ENCODE measurements at places on chromosomes 3 and 15.

GRCh38 chr3:16249336-16249735 is 15.4 kb downstream of the DPH3 start:
- peak; percentile 67 for DNase-seq

GRCh38 chr3:68943753-68944500 is 11.6 kb upstream of the TAFA4 start:
- DNase-seq, result no peak

GRCh38 chr15:66864871-66865281 is 162.8 kb downstream of the SMAD6 start:
- DNase-seq, result no peak

DNA sequence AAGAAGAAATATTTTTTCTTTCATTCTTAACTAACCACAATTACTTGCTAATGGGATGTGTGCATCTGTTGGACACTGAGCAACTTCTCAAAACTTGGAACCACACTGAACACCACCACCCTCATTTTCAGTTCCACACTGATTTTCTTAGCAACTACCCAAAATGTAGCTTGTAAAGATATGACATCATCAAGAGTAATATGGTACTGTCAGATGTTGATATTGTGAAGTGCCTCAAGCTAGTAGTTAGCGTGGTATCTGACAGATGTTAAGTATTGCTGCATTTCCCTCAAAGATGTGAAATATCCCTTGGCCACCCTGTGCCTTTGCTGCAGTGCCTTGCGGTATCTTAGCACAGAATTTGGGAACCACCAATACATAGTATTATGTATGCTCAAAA is 9.3 kb downstream of the RFTN1 start:
- DNase-seq, result no peak

- peak; percentile 36 for DNase-seq
These were observed 17.5 kb upstream of the BCHE start for GRCh38 chr3:165854696-165855095.

DNA sequence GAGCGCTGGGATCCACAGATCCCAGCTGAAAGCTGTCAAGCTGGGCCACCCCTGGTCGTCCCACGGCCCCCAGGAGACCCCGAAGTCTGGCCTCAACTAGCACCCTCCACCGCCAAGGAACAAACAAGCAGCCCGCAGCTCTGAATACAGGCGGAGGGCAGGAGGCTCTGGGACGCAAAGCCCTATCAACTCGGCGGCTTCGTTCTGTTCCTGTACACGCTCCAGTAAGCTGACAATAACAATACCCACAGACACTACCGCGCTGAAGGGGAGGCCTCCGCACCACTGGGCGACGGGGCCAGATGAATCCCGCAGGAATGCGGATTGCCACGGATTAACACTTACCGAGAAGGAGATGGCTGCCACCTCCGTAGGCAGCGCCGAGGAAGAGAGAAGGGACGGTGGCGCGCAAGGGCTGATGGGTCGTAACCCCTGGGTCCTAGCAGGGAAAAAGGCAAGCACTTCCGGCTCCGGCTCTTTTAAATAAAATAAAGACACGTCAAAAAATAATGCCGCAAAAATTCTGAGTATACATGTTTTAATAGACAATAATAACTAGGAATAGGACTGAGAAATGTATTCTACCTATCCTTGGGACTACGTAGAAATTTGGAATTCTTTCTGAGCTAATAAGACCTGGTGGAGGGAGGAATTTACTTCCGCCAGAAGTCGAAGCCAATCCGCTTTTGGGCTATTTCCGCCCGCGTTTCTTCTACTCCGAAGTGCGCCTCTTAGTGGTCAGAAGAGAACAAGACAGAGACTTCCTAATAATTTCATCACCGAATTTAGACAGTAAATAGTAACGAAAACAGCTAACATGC is at the start of gene RPL32:
RPL32 (minus strand) TSS at position 417 of the 821 bp plus-strand sequence. CDS start 1,328 bp downstream, outside the sequence.
- peak; percentile 98 for DNase-seq

GRCh38 chr3:115616461-115616860 is 6.8 kb upstream of the GAP43 start:
- DNase-seq, result no peak

- DNase-seq, result peak; percentile 94
These were observed 113.6 kb upstream of the TPM1 start for GRCh38 chr15:62929000-62929357.

- no peak for DNase-seq
These were observed 118.1 kb upstream of the MEIS2 start for GRCh38 chr15:37218351-37218916.

- DNase-seq, result peak; percentile 39
These were observed 35.4 kb upstream of the TSC22D2 start for GRCh38 chr3:150372722-150373121.

GRCh38 chr15:101542306-101543025 is 53.0 kb upstream of the PCSK6 start:
- no peak for DNase-seq

- no peak for DNase-seq
These were observed 389.3 kb downstream of the TBL1XR1 start for GRCh38 chr3:176807938-176808337.

GRCh38 chr3:139122612-139123011 is 77.9 kb upstream of the PRR23C start:
- no peak for DNase-seq

DNA sequence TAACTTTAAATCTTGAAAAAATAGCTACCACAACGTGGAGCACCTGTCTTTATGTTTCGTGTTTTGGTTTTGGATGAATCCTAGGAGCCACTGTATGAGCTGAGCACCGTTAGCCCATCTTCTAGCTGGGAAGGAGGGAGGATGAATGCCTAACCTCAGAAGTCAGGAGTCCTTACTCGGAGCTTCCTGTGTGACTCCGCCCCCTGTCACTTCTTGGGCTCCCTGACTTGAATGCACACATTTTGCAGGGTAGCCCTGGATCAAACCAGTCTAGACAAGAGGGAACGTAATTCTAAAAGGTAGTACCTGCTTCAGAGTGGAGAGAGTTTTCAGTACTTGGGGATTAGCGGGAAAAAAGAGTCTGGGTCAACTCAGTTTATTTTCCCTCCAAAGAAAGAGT is 5.3 kb downstream of the GABRA5 start:
- DNase-seq, result no peak

- no peak for DNase-seq
These were observed 119.0 kb upstream of the CBLB start for GRCh38 chr3:105987809-105988208.

DNA sequence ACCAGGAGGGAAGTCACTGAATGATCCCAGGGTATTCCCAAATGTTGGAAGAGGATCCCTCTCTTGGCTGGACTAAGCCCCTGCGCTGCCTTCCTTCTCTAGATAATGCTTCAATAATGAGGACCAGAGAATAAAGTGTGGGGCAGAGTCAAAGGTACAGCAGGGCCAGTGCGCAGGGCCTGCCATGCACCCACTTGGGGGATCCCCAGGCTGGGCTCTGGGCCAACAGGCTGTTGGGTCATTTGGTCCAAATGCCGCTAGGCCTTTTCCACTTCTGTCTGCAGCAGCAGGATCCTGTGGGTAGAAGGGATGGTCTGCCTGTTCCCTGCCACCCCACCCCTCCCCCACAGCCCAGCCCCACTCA is 5.7 kb upstream of the CLK3 start:
- DNase-seq, result no peak

GRCh38 chr15:32671339-32672325 is 30.1 kb downstream of the SCG5 start:
- peak; percentile 92 for DNase-seq

DNA sequence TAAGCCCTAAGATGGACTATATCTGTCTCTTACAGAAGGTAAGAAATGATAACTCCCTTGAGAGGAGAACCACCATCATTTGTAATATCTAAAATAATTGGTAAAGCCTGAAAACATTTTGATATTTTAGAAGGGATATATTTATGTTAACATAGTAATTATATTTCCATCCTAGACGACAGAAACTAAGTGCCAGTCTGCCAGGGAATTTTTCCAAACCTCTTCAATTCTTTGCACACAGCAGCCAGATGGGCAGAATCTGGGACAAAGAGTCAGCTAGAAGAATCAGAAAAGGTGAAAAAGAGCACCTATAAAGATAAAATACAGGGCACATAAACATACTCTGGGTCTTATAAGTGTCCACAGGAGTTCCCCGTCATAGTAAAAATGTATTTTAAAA is 70.0 kb upstream of the CBLB start:
- DNase-seq, result no peak

DNA sequence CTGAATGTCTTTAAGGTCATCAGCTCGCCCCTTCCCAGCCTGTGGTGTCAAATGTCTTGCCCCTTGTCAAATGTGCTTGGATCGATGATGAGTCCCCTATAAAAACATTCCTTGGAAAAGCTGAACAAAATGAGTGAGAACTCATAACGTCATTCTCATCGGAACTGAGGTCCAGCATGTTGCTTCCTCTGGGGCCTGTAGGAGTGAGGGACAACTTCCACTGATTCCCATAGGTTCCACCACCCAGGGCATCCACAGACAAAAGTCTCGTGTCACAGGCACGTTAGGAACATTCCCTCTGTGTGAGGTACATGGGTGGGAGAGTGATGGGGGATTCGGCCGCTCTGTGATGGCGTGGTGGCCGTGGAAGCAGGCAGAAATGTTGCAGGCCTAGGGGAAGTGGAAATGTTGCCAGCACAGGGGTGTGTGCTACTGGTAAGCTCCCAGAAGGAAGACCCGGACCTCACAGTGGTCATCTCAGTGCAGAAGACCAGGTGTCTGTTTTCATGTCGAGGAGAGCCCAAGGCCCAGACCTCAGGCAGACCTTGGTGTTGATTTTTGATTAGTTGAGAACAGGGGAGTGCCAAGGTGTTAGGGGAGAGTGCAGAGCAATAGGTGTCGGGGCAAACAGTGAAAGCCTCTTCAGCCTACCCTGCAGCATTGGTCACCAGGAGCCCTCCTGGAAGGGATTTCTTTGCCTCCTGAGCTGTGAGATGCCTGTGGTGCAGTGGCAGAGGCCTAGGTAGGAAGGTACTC is 96.8 kb downstream of the SNRPN start:
- no peak for DNase-seq

- DNase-seq, result peak; percentile 7
These were observed 66.2 kb downstream of the FOXP1 start for GRCh38 chr3:71517271-71517791.

- DNase-seq, result no peak
These were observed 23.3 kb downstream of the KLHL18 start for GRCh38 chr3:47306022-47306421.

- peak; percentile 34 for DNase-seq
These were observed 209.5 kb downstream of the EBLN2 start for GRCh38 chr3:73270839-73271483.

GRCh38 chr3:105364128-105364527 is 2.6 kb upstream of the ALCAM start:
- DNase-seq, result peak; percentile 48

DNA sequence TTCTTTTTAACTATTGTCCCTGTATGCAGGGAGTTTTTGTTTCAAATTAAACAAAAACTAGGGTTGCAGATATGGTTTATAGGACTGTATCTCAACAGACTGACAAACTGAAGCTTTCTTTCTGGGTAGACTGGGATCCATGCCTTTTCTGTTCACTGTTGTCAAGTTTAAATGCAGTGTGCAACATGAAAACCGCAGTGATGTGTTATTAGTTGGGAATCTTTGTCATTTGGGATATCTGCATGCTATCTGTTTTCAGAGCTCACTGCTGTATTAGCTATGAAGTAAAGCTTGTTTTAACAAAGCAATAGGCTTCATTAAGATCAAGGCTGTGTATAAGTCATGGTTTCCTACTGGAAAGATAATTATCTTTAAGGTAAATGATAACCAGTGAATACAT is 21.4 kb upstream of the MCF2L2 start:
- no peak for DNase-seq

GRCh38 chr15:45333550-45333949 is 44.8 kb downstream of the GATM start:
- peak; percentile 16 for DNase-seq

GRCh38 chr15:83658430-83659416 is 4.8 kb downstream of the ADAMTSL3 start:
- no peak for DNase-seq

GRCh38 chr3:48623851-48624547 is 2.4 kb upstream of the TMEM89 start:
- DNase-seq, result no peak

- DNase-seq, result peak; percentile 11
These were observed 19.0 kb downstream of the AGTR1 start for GRCh38 chr3:148716657-148717056.

DNA sequence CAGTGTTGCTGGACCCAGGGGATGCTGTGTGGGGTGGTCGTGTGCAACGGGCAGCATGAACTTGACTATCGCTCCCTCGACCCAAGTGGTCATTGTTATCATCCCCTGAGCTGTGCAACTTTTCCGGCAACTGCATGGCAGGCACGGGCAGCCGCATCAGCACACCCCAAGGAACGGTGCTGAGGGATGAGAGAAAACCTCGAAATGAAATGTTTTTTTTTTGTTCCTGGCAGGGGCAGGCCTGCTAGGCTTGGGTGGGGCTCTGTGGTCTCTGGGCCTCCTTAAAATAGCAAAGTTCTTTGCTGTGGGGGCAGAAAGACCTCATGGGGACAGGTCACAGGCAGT is 51.4 kb downstream of the CORO2B start:
- DNase-seq, result no peak

DNA sequence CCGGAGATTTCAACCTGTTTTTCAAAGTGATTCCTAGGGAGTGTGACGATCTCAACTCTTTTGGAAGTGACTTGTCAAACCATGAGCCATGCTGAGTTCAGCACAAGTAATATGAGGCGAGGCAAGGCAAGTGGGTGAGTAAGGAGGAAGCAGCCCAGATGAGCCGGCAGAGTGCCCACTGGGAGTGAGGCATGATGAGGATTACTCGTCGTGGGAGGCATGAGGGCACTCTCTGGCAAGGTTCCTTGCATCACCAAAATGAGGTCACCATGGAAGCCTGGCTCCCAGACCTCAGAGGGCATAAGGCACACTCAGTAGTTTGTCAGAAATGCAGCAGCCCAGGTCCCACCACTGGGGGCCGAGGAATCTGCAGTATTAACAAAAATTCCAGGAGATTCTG is 636.1 kb downstream of the MAGI1 start:
- peak; percentile 99 for DNase-seq

DNA sequence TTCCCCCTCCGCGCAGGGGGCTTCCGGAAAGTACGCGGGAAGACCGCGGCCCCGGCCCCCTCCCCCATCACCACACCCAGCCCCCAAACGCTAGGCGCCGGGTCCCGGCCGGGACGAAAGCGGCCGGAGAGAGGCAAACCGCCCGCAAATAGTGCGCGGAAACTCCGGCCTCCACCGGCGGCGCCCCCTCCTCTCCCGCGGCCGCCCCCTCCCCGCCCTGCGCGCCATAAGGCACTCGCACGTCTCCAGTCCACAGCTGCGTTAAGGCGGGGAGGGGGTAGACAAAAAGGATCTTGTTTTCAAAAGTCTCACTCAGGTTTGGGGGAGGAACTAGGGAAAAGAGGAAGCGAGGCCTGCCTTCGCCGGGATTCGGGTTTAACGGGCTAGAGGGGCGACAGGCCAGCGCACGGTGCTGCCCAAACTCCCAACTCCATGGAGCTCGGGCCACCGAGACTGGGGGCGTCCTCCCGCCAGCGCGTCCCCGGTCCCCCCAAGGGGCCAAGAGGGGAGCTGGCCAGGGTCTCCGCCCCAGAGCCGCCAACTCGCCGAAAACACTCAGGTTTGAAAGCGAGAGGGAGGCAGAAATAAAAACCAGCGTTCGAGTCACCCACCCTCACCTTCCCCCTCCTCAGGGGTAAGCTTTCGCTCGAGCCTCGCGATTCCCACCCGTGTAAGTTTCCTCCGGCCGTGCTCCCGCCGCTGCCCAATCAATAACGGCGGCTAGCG is 1.8 kb downstream of the ANP32A start:
- DNase-seq, result peak; percentile 66
